ENCODE measurements at places on chromosomes 6 and 20.

- peak; percentile 11 for DNase-seq
Observed at GRCh38 chr6:34508425-34508824, 42.5 kb downstream of the PACSIN1 start.

- no peak for DNase-seq
Observed at GRCh38 chr20:31811198-31811597, 8.0 kb upstream of the MYLK2 start.

DNA sequence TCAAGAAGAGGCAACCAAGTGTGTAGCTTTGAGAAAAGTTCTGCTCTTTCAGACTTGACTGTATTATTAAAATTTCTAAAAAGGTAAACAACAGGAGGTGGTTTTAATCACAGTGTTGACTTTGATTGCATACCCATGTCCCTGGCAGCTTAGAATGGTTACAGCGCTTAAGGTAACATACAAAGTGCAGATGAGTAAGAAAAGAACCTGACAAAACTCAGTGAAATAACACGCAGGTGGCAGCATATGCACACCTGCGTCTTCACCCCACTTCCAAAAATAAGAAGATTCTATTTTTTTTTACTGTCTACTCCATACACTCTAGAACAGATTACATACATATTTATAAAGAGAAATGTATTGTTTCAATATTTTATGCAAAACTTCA, 233.5 kb downstream of the GMPR start:
- no peak for DNase-seq

DNA sequence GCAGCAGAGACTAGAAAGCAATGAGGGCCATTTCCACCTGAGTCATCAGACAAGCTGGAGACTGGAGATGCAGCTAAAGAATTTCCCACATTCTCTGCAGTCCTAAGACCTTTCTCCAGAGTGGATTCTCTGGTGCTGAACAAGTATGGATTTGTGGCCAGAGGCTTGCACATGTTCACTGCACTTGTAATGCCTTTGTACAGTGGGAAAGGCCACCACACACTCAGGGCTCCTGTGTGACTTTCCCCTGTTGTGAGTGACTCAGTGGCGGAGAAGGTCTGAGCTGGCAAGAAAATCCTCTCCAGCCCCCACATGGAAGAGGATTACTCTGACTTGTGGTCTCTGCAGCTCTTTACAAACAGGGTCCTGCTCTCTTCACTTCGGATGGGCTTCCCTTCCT, 192.3 kb downstream of the C6orf118 start:
- no peak for DNase-seq

DNA sequence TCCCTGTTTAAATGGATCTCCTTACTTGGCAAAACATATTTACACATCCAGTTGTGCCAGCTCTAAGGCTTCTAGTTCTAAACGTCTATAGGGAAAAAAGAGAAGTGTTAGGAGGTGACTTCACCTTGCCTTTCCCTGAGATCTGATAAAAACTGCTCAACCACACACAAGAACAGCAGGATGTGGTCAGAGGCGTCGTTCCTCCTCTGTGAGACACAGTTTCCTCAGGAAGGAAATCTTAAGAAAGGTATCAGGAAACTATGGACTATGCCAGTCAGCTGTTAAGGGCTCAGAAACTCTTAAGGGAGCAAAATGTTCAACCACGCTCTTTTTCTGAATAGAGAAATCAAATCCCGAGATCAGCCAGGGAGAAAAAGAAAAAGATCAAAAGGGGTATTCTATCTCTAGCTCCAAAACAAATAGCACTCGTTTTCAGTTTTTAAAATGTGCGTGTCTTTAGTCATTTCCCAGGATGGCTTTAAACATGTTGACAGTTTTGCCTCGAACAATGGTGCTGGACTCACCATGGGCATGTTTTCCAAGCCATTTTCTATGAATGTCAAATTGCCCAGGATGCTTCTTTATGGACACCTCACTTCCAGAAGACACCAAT, 154.5 kb downstream of the HACE1 start:
- DNase-seq: peak; percentile 93

- DNase-seq: peak; percentile 79
Observed at GRCh38 chr6:39980839-39981580, 46.7 kb upstream of the MOCS1 start.

DNA sequence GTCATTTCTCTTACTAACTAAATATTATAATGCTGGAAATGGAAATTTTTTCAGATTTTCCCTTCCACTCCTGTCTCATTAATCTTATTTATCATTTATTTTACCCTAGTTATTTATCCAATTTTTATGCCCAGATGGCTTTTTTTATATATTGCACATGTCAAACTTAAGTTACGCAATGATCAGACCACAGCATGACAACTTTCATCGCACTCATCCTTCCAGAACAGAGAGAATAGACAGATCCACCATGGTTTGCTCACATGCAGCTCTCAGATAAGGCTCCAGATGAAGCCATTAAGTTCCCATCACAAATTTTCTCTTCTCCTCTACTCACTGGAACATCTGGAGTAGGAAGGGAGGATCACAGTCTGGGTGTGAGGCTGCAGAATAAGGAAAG, 48.7 kb downstream of the MAP7 start:
- DNase-seq: peak; percentile 46

GRCh38 chr6:161271343-161272030, 2.4 kb downstream of the AGPAT4 start:
- DNase-seq: peak; percentile 50

GRCh38 chr6:46521464-46521971, 30.3 kb upstream of the RCAN2 start:
- DNase-seq: peak; percentile 43

GRCh38 chr20:57292611-57293010, 26.2 kb upstream of the BMP7 start:
- no peak for DNase-seq

- DNase-seq: no peak
Observed at GRCh38 chr6:159108426-159108985, 60.7 kb upstream of the FNDC1 start.

DNA sequence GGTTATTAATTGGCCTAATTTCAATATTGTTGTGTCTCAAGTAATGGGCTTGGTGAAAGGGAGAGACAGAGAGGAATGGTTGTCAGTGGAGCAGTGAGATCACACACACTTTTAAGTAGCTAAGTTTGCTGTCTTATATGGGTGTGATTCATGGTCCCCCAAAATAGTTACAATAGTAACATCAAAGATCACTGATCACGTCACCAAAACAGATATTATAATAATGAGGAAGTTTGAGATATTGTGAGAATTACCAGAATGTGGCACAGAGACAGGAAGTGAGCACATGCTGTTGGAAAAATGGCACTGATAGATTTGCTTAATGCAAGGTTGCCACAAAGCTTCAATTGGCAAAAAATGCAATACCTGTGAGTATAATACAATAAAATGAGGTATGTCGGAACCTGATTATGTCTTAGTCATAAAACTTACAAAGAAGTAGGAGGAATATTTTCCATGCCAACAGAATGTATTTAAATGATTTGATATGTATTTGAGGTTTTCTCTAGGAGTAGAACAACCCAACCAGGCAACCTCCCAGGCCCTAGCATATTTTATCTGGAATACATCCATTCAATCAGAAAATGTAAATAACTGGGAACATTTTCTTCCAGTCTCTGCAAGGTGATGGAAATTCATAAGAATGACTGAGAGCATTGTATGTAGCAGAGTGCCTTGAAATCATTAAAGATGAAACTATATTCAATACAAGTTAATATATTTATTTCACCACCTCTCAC, 167.8 kb downstream of the CARMIL1 start:
- no peak for DNase-seq

DNA sequence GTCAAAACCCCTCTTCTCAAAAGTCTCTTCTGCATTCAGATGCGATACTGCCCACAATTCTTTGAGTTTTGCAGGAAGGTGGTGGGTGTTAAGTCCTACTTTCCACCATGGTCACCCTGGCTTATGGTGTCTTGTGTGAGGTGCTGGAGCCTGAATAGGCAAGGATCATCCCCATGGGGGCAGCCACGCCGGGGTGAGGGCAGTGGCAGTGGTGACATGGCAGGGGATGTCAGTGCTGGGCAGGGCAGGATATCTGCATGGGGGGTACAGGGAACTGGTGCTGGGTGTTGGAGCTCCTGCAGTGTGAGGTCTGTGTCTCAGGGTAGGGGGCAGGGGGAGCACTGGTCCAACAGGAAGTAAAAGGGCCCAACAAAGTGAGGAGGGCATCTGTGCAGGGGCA, 2.3 kb downstream of the MAS1 start:
- DNase-seq: no peak

- peak; percentile 29 for DNase-seq
Observed at GRCh38 chr6:75449630-75450206, 43.9 kb downstream of the FILIP1 start.

DNA sequence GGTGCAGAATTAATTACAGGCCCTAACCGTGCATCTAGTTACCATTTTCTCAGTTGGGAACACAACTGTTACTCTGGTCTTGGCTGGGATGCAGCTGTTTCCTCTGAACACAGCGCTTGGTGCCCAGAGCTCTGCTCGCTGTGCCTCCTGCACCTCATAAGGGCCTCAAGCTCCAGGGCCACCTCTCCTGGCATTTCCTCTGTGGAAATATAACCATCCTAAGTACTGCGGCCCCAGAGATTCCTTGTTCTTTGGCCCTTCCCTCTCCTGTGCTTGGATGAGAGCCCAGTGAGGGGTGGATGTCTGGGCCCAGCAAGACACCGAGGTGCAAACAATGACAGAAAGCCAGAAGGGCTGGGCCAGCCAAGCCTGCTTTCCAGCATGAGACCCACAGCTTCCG, 169.9 kb upstream of the CST7 start:
- DNase-seq: no peak

DNA sequence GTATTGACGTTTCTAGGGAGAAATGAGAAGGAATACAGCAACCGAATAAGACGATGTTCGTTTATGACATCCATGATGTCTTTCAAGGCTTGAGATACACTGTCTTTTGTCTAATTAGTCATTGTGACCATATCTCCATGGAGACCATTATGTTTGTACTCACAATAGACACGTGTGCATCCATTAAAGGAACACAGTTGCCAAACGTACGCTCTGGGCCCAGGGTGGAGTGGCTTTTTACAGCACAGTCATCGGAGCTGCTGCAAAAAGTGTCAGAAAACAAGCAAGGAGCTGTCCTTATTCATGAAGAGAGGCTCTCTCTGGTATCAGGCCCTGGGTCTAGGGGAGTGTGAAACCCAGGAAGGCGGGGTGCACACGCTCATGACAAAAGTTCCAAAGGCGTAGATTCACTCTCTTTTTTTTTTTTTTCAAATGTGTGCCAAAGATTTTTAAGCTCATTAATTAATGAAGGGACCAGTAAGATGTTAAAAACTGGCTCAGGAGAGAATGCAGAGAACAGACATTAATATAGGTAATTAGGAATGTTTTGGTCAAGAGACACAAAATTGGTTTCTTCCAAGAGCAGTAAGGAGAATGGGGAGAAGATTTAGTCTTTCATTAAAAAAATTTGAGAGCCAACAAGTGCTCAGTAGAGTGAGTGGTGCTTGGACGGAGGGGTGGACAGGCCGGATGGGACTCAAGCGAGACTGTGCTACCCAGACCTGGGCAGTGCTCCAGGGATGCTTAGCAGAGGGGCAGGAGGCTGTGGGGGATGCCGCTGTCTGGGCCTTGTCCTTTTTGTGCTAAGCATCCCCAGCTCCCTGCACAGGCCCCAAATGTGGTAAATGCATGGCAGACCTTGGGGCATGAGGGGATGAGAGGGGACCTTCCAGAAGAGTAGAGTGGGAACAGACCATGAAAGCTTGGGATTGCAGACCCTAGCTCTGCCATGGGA, 34.9 kb upstream of the GTSF1L start:
- DNase-seq: peak; percentile 81

- DNase-seq: peak; percentile 92
Observed at GRCh38 chr6:17932330-17932852, 55.0 kb downstream of the KIF13A start.
